A549 (cell line): ENCODE measurements at places on chromosomes 4 and X.
A peak's percentile ranks its signal among the peaks of the same experiment; 100 is the strongest.

DNA sequence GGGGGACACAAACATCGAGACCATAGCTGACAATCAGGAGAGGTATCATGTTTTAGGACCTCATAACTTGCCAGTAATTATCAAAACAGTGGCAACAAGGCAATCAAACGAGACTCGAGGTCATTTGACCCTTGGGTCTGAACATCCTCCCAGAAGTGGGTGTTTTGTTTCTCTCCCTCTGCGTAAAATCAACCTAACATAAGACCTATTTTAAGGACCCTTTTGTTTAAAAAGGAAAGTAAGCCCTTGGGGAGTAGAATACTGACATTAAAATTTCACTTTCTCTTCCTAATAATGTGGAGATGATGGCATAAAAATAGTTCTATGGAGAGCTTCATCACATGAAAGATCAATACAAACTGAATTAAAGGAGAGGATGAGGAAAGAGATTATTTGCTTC lies 106.2 kb upstream of the PUDP start:
- DNase-seq, result no peak

- DNase-seq, result no peak
These were observed 40.5 kb downstream of the CEP44 start for GRCh38 chr4:174324236-174324635.

DNA sequence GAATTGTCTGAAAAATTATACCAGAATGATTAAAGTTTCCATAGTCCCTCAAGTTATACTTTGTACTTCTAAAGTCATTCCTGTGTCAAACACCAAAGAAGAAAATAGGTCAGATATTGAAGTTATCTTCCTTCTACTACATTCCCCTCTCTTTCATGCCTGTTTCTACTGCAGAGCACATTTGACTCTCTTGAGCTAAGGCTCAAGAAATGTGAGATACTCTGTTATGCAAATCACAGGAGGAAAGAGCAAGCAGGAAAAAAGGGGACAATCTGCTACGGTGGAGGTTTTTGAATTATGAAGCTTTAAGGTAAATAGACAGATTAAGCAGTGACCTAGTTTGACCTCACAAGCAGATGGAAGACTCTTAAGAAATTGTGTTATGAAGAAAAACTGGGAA lies 198.9 kb upstream of the LDB2 start:
- no peak for DNase-seq

GRCh38 chrX:42535233-42535632 lies 242.7 kb downstream of the PPP1R2C start:
- DNase-seq, result no peak

GRCh38 chrX:154648931-154649330 lies 4.4 kb downstream of the CTAG2 start:
- DNase-seq, result no peak

DNA sequence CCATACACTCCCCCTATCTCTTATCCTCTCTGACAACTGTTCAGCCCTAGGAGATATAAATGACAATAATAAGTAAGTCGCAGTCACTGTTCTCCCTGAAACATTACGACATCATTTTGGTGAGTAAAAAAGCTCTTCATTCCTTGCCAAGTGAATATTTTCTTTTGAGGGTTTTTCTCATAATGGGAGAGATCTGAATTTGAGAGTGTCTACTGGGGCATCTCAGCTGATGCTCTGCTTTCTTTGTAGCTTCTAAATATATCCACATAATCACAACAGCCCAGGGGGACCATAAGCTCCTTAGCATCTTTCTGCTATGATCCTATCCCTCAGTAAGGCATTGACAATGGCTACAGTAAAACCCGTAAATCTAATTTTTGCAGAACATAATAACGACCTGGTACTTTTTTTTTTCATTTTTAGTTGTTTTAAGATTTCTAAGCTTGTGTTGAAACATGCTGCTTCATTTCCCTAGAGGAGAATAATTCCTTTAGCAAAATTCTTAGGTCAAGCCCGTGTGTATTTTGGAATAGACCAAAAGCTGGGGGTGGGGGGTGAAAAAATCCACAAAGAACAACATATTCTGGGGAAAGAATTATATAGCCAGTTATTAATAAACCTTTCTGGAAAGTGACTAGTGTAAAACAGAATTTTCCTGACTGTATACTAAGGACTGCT lies 78.1 kb upstream of the GPM6B start:
- no peak for DNase-seq

DNA sequence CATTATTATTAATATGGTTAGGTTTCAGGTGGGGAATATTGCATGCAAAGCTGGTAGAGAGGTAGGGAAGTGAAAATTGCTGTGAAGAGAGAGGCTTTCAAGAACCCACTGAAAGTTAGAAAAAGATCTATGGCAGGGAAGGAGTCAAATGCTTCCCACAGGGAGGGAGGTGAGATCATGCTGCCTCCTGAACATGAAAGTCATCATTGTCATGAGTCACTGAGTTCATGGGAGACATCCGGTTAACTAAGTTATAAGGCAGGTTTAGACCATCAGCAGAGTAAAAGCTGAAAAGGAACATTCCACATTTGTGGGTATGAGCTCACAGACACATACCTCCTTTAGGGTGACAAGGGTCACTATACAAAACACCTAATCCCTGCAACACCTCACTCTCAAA lies 16.2 kb downstream of the GATB start:
- peak; percentile 35 for DNase-seq

DNA sequence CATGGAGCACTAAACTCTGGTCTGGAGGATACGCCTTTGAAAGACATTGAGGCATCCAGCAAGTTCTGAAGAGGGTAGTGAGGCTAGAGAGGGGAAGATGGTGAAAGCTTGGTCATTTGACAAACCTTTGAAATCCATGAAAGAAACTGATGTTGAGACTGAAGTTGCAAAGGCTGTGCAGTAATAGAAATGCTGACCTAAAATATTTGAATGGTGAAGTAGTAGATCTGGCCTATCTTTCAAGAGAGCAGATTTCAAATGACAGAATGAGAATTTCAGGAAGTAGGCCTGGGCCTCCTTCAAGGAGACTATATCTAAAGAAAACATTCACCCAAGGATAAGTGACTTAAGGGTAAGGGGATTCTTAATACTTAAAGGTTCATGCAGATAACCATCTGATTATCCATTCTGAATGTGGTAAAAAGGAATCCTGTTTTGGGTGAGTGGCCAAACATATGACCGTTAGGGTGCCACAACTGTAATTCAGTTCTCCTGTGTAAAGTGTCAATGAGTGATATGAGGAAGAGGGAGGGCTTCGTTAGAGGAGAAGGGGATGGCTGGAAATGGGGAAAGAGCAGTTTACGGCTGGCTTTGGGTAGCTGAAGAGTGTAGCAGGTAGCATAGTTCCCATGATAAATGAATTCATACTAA lies 62.2 kb downstream of the AMELX start:
- DNase-seq, result no peak

- DNase-seq, result peak; percentile 51
These were observed 101.9 kb downstream of the MAML3 start for GRCh38 chr4:140052050-140052449.

DNA sequence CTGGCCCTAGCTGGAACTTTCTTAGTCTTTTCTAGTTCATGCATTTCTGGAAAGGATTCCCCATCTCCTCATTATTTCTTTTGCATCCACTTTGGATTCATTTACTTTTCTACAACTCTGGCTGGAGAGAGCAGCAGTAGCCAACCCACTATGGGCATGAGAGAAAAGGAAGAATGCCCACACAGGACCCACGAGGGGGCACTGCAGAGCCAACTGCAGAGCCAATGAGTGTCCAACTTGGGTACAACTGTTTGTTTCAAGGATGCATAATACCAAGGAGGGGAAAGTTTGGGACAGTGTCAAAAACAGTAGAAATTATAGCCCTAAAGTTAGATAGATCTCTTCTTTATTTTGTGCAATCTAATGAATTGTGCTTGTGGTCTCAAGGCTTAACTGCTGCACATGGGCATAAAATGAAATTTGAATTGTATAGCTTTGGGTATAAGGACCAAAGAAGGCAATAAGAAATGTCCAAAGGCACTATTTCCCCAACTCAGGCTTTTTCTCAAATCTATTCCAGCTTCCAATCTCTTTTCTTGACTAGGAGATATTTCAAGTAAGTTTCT lies 230.6 kb downstream of the NSUN7 start:
- DNase-seq, result no peak

GRCh38 chrX:69094977-69095669 lies 70.1 kb downstream of the PJA1 start:
- no peak for DNase-seq

GRCh38 chr4:165580351-165580905 lies 201.6 kb downstream of the CPE start:
- peak; percentile 69 for DNase-seq

- peak; percentile 9 for DNase-seq
These were observed 182.2 kb upstream of the ATOH1 start for GRCh38 chr4:93646233-93646930.

DNA sequence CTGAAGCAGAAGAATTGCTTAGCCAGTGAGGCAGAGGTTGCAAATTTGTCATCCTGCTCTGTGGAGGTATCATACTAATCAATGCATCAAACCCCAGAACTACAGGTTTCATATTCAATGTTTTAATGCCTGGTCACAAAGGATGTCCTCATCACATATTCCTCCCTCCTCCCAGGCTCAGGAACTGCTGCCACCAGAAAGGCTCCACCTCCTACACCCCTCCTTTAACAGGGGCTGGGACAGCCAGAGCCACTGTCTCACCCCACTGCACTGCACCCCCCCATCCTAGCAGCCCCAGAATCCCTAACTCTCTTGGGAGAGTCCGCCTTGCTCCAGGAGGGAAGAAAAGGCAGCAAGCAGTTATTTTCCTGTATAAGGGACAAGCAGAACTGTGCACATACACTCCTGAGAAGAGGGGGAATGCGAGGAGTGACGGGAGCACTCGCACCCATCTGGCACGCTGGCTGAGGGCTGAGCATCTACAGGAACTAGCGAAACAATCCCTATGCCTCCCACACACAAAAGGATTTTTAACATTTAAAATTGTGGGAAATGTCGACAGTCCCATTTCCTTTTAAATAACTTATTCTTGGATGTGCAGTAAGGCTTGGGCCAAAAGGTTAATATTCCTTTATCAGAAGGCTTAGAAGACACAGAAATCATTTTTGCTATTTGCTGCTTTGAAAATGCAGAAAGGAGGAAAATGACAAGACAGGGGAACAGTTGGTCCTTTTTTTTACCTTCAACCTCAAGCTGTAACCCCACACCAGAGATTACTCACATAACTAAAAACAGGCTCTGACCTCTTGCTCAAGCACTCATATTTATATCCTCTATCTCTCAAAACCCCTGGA lies 27.8 kb downstream of the CD99L2 start:
- no peak for DNase-seq

DNA sequence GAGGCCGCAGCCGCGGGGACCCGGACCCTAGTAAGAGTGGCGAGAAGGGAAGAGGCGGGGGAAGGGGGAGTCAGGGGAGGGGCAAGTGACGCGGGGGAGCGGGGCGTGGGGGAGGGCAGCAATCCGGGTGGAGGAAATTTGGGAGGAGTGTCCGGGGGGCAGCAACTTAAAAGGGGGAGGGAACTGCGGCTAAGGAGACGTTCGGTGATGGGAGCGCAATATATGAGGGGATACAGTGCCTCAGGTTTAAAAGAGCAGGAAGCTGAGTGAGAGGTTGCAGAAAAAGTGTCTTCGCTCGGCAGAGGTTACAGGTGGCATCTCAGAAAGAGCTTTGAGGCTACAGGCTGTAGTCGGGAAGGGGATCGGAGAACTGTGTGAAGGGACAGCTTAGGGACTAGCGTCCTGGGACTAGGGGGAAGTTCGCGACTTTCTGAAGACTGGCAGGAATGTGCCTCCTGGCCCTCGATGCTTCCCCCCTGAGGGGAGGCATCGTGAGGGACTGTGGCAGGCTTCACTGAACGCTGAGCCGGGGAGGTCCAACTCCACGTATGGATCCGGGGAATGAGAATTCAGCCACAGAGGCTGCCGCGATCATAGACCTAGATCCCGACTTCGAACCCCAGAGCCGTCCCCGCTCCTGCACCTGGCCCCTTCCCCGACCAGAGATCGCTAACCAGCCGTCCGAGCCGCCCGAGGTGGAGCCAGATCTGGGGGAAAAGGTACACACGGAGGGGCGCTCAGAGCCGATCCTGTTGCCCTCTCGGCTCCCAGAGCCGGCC lies 519 bp downstream of the FOXO4 start:
- peak; percentile 65 for DNase-seq

DNA sequence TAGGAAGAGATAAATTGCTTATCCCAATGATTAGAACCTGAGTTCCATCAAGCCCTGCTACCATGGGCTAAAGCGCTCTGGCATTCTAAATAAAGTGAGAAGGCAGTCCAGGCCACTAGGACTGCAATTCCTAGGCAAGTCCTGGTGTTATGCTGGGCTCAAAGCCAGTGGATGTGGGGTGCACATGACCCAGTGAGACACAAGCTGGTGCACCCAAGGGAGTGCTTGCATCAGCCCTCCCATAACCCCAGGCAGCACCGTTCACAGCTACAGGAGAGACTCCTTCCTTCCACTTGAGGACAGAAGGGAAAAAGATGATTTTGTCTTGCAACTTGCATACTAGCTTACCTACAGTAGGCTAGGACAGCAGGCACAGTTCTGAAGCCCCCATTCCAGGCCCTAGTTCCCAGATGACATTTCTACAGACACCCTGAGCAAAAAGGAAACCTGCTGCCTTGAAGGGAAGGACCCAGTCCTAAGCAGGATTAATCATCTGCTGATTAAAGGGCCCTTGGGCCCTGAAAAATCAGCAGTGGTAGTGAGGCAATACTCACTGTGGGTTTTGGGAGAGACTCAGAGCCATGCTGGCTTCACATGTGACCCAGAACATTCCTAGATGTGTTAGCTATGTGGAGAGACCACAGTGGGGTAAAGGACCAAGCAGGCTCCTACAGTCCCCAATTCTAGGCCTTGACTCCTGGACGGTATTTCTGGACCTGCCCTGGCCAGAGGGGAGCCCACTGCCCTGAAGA lies 77.8 kb downstream of the KLHL13 start:
- no peak for DNase-seq

DNA sequence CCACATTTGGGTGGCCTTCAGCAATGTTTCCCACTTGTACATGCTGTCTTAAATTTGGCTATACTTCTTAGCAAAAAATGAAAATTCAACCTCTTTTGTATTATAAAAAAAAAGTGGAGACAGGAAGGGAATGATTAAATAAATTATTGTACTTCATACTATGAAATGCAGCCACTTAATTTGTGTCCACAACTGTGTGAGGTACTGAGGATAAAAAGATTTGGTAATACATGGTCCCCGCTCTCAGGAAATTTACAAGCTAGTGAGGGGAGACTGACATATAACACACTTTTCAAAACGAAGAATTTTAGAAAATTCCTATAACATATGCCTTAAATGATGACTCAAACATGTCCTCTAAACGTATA lies 105.0 kb downstream of the HNRNPD start:
- no peak for DNase-seq

- no peak for DNase-seq
These were observed 78.0 kb upstream of the TMEM33 start for GRCh38 chr4:41857226-41857641.

- DNase-seq, result no peak
These were observed 28.7 kb downstream of the PDLIM5 start for GRCh38 chr4:94480362-94480951.

- DNase-seq, result no peak
These were observed 118.0 kb downstream of the SLC2A9 start for GRCh38 chr4:9903317-9903716.

GRCh38 chrX:153708415-153708814 lies 15.8 kb downstream of the BCAP31 start:
- DNase-seq, result peak; percentile 73
